DND-41 (cell line): ENCODE measurements at places on chromosomes 5 and 9.

DNA sequence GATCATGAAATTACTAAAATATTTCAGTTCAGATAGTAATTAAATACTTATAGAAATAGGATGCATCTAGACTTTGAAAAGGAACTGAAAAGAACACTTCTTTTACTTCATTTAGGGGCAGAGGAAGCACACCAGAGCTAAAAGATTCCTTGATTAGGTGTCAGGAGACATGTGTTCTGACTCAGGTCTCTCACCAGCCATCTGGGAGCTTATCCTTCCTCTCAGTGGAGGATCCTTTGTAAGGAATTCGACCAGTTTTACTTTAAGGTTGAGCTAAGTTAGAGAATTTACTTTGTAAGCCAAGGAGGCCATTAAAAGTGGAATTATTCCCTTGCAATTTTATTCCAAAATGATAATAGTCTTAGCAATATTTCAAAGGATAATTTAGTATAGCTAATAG is 16.7 kb downstream of the VCAN start:
- H3K36me3 ChIP-seq: no peaks in the 10 kb centered on the region
- H3K4me1 ChIP-seq: no peaks in the 10 kb centered on the region
- H3K4me3 ChIP-seq: no peak overlapping the region
- no peak overlapping the region for H3K27ac ChIP-seq
- no peaks in the 10 kb centered on the region for H3K27me3 ChIP-seq
- DNase-seq: no peak

GRCh38 chr5:82820961-82821845 is 256.0 kb downstream of the TMEM167A start:
- no peaks in the 10 kb centered on the region for H3K27me3 ChIP-seq
- no peak overlapping the region for H3K4me3 ChIP-seq
- H3K36me3 ChIP-seq: no peaks in the 10 kb centered on the region
- no peak for DNase-seq
- peak overlapping the region; percentile 47; the same call in 1 of the 2 replicates for H3K27ac ChIP-seq

DNA sequence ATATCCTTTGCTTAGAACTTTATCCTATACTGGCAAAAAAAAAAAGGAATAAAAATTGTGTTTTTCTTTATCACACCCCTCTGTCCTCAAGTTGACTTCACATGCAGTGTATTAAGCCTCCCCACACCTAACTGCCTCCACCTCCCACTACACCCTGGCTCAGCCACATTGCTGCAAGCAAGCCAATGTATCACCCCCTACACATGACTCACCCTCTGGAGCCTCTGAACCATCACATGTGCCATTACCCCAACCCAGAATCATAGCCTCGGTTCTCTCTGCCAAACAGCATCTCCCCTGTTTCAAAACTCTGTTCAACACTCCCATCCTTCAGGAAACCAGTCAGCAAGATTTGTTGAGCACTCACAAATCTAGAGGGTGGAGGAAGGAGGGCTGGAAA is 209.0 kb downstream of the CWC27 start:
- H3K27ac ChIP-seq: no peak overlapping the region
- H3K4me3 ChIP-seq: no peak overlapping the region
- H3K27me3 ChIP-seq: no peaks in the 10 kb centered on the region
- DNase-seq: no peak
- peaks cover 28% of the 10 kb centered on the region; the same call in 1 of the 2 replicates for H3K36me3 ChIP-seq
- H3K4me1 ChIP-seq: no peaks in the 10 kb centered on the region

DNA sequence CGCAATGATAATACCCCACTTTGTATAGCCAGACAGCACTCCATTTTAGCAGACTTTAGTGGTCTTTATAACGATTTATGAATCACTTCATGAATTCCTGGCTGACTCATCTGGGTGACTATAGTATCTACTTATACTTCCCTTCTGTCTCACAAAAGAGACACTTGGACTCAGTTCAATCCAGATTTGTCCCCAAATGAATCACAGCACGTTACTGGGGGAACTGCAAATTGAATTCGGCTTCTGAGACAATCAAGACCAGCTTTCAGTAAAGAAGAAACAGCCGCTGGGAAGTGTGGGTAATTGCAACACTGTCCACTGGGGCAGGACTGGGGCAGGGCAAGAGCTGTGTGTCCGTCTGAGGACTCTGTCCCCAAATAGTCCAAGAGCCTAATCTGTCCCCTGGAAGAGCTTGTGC is 337.3 kb upstream of the RFX3 start:
- no peaks in the 10 kb centered on the region for H3K36me3 ChIP-seq
- H3K4me1 ChIP-seq: no peaks in the 10 kb centered on the region
- no peak overlapping the region for H3K27ac ChIP-seq
- H3K4me3 ChIP-seq: no peak overlapping the region
- H3K27me3 ChIP-seq: no peaks in the 10 kb centered on the region
- DNase-seq: no peak

DNA sequence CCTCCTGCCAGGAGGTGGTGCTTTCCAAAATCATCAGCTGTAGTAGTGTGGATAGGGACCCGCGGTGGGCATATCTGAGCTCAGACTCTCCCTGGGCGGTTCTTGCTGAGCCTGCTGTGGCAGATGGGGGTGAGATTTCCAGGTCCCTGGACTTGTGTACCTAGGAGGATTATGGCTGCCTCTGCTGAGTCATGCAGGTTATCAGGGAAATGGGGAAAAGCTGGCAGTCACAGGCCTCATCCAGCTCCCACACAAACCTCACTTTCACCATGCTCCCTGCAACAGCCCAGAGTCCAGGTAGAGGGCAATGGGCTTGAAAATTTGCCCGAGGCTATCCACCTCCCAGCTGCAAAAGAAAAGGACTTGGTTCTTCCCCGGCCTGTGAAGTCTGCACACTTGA is 23.4 kb upstream of the MAMDC2 start:
- no peaks in the 10 kb centered on the region for H3K36me3 ChIP-seq
- H3K27me3 ChIP-seq: no peaks in the 10 kb centered on the region
- no peak overlapping the region for H3K27ac ChIP-seq
- H3K4me1 ChIP-seq: no peaks in the 10 kb centered on the region
- DNase-seq: no peak

DNA sequence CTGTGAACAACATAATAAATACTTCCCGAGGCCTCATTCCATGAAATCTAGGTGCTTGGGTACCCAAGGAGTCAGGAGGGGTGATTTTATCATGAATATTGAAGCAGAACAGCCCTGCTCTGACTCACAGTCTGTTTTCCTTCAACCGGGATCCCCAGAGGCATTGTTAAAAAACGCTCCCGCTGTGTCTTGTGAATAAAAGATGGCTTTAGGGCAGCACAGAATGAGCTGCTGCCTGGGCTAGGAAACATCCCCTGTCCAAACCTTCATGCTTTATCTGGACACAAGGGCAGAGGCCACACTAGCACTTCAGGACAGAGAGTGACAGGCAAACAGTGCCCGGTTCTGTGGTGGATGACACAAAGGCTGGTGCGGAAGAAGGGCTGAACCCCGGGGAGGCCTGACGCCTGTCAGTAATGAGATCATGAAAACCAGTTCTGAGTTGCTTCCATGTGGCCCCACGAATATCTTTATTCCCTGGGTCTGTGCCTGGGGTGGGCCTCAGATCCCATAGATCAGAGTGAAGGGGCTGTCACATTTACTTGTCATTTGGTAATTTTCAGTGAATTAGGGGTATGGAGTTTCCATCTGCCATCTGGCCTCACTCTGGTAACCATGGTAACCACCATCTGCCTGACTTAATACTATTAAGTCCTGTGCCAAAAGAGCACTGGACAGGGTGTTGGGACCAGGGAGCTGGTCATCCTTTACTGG is 2.6 kb downstream of the IGFBPL1 start:
- DNase-seq: no peak
- H3K4me1 ChIP-seq: no peaks in the 10 kb centered on the region
- H3K27me3 ChIP-seq: no peaks in the 10 kb centered on the region
- no peaks in the 10 kb centered on the region for H3K36me3 ChIP-seq
- H3K4me3 ChIP-seq: no peak overlapping the region

- H3K27ac ChIP-seq: peak overlapping the region; percentile 70
- peaks cover 33% of the 10 kb centered on the region for H3K4me1 ChIP-seq
- DNase-seq: no peak
- H3K27me3 ChIP-seq: no peaks in the 10 kb centered on the region
- H3K36me3 ChIP-seq: no peaks in the 10 kb centered on the region
Observed at GRCh38 chr5:87120518-87121303, 147.0 kb upstream of the RASA1 start.

DNA sequence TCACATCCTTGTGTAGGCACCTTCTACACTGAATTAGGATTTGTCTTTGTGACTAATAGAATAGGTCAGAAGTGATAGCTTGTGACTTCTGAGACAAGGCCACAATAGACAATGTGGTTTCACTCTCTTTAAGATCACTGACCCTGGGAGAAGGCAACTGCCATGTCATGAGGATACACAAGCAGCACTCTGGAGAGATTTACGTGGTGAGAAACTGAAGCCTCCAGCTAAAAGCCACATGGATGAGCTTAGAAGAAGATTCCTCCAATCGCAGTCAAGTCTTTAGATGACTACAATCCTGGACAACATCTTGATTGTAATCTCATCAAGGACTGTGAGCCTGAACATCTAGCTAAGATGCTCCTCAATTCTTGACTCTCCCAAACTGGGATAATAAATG is 206.6 kb downstream of the ESM1 start:
- no peaks in the 10 kb centered on the region for H3K36me3 ChIP-seq
- no peaks in the 10 kb centered on the region for H3K4me1 ChIP-seq
- H3K4me3 ChIP-seq: no peak overlapping the region
- no peak overlapping the region for H3K27ac ChIP-seq

GRCh38 chr9:16864649-16865434 is 5.6 kb downstream of the BNC2 start:
- peaks cover 13% of the 10 kb centered on the region for H3K4me1 ChIP-seq
- DNase-seq: no peak
- H3K36me3 ChIP-seq: no peaks in the 10 kb centered on the region

- no peak overlapping the region for H3K4me3 ChIP-seq
- H3K36me3 ChIP-seq: no peaks in the 10 kb centered on the region
- no peaks in the 10 kb centered on the region for H3K4me1 ChIP-seq
Observed at GRCh38 chr5:133926489-133927299, 41.7 kb downstream of the C5orf15 start.

GRCh38 chr5:172505403-172505759 is 51.1 kb upstream of the SH3PXD2B start:
- H3K4me1 ChIP-seq: no peaks in the 10 kb centered on the region
- H3K27ac ChIP-seq: no peak overlapping the region
- no peaks in the 10 kb centered on the region for H3K27me3 ChIP-seq
- H3K4me3 ChIP-seq: no peak overlapping the region
- H3K36me3 ChIP-seq: no peaks in the 10 kb centered on the region

GRCh38 chr9:96419691-96419969 is 1.5 kb upstream of the ZNF367 start:
- no peaks in the 10 kb centered on the region for H3K27me3 ChIP-seq
- H3K4me1 ChIP-seq: peaks cover 41% of the 10 kb centered on the region
- no peak for DNase-seq
- H3K27ac ChIP-seq: peak overlapping the region; percentile 98

- DNase-seq: no peak
- no peaks in the 10 kb centered on the region for H3K36me3 ChIP-seq
Observed at GRCh38 chr9:32589083-32589723, 16.2 kb upstream of the NDUFB6 start.

DNA sequence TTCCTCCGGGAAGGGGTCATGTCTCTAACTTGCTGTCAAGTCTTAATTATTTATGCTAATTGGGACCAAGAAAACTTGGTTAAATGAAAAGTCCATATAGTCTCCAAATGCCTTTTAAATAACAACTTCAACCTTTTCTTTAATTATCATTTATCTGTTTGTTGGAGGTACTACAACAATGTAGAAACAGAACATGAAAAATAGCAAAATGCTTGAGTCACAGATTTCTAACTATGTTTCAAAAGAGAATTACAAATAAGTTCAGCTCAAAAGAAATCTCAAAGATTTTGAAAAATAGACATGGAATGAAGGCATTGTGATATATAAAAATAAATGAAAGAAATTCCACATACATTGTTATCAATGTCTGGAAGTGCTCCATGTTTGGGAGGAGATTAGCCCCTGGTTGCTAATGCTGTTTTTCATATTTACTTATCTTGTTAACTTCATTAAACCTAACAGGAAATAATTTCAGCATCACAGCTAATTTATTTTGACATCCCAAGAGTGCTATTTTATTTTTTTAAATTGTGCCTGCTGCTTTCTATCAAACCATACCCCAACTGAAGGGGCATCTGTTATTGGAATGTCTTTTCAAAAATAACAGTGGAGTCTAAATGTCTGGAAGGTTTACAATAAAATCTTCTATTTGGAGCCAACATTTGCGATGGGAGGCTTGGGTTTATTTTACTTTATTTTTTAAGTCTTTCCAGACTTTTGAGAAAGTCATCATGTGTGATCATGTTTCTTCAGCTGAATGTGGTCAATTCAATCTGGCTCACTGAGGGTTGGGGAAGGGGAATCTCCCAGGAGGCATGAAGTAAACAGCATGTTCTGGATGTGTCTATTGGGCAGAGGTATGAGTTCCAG is 53.1 kb upstream of the ANKRD55 start:
- no peak overlapping the region for H3K4me3 ChIP-seq
- no peaks in the 10 kb centered on the region for H3K27me3 ChIP-seq
- DNase-seq: no peak
- H3K27ac ChIP-seq: no peak overlapping the region
- H3K4me1 ChIP-seq: no peaks in the 10 kb centered on the region

- H3K27ac ChIP-seq: no peak overlapping the region
- H3K36me3 ChIP-seq: peaks cover 34% of the 10 kb centered on the region; the same call in 1 of the 2 replicates
- no peak overlapping the region for H3K4me3 ChIP-seq
- H3K4me1 ChIP-seq: no peaks in the 10 kb centered on the region
Observed at GRCh38 chr5:139021346-139021745, 146.2 kb upstream of the LRRTM2 start.

DNA sequence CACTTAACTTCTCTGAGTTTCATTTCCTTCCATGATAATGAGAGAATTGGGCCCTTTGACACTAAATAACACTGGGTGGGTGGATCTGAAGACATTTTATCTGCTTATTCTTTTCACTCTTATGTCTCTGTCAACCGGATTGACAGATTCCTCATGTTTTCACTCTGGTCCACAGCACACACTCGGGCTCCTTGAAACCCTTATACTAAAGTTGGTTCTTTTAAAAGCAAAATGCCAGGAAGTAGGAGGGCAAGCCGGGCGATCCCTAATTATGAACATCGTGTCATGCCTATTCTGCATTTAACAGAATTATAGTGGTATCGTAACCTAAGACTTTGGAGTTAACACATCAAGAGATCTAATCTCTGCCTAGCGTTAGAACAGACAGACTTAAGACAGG is 28.2 kb upstream of the CREBRF start:
- H3K27ac ChIP-seq: no peak overlapping the region
- no peak overlapping the region for H3K4me3 ChIP-seq
- DNase-seq: no peak
- H3K27me3 ChIP-seq: no peaks in the 10 kb centered on the region
- no peaks in the 10 kb centered on the region for H3K4me1 ChIP-seq
